ENCODE measurements at places on chromosomes 11 and 22.

- DNase-seq = no peak
Measured at GRCh38 chr11:77127235-77127911, 673 bp upstream of the MYO7A start.

GRCh38 chr11:125345421-125346178 is 150.5 kb downstream of the FEZ1 start:
- peak; percentile 69 for DNase-seq

- DNase-seq = peak; percentile 80
Measured at GRCh38 chr11:69122630-69123431, 32.9 kb upstream of the SMIM38 start.

- no peak for DNase-seq
Measured at GRCh38 chr11:116527180-116527991, 245.4 kb downstream of the BUD13 start.

DNA sequence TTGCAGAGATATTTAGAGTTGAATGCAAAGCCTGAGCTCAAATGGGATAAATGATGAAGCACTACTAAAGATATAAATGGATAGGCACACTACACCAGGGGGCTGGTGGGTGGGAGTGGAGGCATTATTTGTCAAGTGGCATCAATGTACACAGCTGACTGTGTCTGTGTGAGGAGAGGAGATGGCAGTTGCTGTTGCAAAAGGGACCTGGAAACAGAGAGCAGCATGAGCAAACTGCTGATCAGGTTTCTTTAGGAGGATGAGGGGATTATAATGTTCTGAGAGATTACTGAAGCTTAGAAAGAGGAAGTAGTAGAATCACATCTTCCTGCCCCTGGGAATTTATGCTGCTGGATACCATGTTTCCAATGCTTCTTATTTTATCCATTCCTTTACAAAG is 39.4 kb upstream of the LIN7C start:
- no peak for DNase-seq

- DNase-seq = no peak
Measured at GRCh38 chr22:33684087-33684486, 236.2 kb downstream of the LARGE1 start.

- DNase-seq = no peak
Measured at GRCh38 chr11:99537681-99538080, 516.9 kb downstream of the CNTN5 start.

DNA sequence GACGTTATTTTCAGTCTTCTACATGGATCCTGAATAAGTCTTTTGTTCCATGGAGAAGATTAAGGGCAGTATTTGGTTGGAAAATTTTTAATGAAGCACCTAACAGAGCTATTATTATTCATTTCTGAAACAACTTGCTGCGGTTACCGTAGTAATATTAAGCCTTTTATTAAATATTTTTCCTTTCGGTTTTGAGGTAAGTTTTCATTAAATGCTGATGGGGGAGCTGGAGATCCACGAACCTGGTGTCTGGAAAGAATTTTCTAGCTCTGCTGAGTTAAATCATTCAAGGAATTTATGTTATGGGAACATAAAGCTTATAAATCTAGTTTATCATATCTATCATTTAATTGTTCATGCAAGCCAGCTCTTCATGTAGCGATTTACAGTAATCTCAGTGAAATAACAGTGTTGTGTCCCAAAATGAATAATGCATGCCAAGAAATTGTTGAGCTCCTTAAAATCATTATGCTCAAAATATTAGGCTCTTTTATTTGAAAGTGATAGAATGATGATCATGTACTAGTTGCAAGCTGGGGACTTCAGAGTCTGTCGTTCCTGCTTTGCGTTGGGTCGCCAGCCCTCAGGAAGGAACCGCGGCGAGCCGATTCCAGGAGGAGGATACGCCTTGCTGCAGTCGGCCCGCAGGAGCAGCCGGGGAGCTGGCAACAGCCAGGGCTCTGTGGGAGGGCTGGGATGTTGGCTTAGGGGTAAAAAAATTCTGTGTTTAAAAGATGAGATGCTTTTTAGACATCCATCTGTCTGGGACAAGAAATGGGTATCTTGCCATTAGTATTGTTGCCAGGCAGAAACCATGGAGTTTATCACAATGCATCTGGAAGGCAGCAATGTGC is 83.1 kb downstream of the TBC1D22A start:
- peak; percentile 71 for DNase-seq

GRCh38 chr22:21829523-21829922 is 37.9 kb downstream of the MAPK1 start:
- DNase-seq = no peak

DNA sequence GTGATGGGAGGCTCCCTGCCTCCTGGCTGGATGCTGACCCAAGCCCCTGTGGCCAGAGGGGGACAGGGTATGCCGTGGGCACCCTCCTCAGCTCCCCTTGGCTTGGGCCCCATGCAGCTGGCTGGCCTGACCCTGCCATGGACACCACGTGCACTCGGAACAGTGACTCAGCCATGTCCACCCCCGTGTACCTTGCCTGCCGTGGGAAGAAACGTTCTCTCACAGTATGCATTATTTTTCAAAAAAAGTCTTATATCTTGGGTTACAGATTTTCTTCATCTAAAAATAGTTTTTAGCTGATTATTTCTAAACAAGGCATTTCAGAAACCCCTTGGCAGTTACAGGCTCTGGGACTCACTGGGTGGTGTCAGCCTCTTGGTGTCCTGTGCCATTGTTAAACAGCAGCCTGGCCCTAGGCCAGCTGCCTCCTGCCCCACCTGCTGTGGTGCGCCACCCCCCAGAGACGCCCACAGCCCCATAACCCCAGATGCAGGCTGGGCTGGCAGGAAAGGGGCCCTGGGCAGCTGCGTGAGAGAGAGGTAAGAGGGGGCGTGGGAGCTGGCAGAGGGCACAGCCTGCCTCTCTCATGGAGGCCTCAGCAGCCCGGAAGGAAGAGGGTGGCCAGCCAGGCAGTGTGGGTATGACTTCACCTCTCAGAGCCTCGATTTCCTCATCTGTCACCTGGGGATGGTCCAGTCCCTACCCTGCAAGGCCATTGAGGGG is 99.8 kb downstream of the MORC2 start:
- no peak for DNase-seq

DNA sequence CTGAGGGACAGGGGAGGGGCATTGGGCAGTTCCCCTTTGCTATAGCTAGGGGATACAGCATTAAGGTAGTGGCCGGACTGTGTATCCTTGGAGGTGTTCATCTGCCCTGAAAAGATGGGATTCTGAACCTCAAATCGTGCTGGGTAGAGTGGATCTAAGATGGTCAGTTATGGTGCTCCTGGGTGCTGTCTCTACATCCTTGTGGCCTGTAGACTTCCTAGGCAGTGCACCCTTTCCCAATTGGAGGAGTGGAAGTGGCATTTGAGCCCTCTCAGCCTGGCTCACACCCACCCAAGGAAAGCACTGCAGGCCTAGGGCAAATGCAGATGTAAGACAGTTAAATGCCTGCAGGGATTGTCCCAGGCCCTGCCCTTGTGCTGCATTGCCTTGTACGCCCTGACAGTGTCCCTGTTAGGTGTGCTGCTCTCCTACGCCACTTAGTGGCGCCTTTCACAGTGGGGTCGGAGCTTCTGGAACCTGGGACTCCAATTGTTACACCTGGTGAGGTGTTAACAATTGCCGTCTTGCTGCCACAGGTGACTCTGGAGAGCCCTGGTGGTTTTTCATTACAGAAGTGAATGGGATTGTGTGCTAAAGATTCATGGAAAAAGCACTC is 35.0 kb downstream of the PPFIBP2 start:
- no peak for DNase-seq

- no peak for DNase-seq
Measured at GRCh38 chr11:135008001-135008405, 596.0 kb upstream of the B3GAT1 start.

GRCh38 chr22:20408891-20409290 is 14.9 kb downstream of the ZNF74 start:
- DNase-seq = no peak

DNA sequence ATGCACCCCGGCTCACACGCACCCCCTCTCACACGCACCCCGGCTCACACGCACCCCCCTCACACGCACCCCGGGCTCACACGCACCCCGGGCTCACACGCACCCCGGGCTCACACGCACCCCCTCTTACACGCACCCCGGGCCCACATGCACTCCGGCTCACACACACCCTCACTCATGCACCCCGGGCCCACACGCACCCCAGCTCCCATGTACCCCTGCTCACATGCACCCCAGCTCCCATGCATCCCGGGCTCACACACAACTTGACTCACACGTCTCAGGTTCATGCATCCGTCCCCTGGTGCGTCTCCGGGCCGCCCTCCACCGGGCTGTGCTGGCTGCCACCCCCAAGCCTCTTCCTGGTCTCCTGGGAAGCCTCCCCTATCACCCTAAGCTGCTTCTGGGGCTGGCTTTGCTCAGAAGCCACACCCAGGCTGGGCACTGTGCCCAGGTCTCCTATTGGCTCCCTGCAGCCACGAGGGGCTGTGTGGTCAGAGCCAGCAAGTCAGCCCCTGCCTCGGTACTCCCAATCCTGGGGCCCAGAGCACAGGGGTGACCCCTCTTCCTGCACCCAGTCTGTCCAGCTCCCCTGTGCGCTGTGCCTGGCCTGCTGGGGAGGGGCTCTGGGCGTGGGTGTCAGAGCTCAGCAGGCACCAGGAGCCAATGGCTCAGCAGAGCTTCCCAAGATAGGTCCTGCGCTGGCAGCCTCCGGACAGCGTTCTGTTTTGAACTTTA is 16.9 kb downstream of the TSPAN4 start:
- DNase-seq = peak; percentile 82

- DNase-seq = no peak
Measured at GRCh38 chr11:32316232-32316631, 119.1 kb downstream of the WT1 start.

DNA sequence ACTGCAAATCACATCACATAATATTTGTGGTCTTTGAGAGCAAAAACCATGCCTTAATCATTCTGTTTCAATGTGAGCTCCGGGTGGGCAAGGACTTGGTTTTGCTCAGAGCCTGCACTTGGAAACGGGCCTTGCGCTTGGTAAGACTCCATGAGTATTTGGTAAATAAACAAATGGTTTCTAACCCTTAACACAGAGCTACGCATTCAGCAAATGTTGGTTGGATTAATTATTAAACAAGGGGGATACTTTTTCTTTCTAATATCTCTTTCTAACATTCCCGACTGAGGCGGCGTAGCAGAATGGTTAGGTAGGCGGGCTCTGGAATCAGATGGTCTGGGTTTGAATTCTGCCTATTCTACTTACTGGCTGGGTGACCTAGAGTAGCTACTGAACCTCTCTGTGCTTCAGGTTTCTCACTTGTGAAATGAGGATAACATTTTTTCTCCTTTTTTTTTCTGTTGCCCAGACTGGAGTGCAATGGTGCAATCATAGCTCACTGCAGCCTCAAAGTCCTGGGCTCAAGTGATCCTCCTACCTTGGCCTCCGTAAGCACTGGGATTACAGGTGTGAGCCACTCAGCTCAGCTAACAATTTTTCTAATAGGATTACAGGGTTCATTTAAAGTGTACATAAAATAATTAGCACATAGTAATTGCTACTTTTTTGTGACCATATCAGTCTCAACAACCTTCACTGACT is 3.4 kb upstream of the FAM83F start:
- DNase-seq = no peak

- peak; percentile 93 for DNase-seq
Measured at GRCh38 chr22:28075358-28075981, 156.4 kb upstream of the PITPNB start.

- DNase-seq = no peak
Measured at GRCh38 chr11:133156986-133157745, 375.1 kb downstream of the OPCML start.

DNA sequence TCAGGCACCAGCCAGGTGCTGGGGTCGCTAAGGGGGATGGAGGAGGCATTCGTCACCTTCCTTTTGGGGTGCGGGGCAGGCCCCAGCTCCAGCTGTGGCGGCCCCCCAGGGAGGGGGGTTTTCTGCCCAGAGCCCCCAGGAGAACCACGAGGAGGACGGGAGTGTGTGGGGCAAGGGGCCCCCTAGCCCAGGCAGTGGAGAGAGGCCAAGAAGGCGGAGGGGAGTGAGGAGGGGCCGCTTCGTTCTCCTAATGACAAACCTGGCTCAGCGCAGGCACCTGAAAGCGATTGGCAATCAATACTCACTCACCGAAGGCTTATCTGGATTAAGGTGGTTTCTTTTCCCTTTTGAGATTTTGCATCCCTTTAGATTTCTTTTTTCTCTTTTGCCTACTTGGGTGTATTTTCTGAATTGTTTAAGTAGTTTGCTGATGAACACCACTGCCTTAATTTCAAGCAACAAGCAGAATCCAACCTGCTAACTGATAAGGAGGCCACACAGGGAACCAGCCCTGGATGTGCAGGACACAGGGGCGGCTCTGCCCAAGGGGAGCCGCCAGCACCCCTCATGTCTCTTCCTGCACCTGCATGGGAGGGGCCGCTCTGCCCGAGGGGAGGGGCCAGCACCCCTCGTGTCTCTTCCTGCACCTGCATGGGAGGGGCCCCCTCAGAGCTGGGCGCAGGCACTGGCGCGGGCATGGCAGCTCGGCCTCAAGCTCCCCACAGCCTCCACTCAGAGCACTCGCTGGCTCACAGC is 122.3 kb downstream of the BRD1 start:
- no peak for DNase-seq

GRCh38 chr11:76512851-76513653 is 68.2 kb downstream of the EMSY start:
- DNase-seq = peak; percentile 43

DNA sequence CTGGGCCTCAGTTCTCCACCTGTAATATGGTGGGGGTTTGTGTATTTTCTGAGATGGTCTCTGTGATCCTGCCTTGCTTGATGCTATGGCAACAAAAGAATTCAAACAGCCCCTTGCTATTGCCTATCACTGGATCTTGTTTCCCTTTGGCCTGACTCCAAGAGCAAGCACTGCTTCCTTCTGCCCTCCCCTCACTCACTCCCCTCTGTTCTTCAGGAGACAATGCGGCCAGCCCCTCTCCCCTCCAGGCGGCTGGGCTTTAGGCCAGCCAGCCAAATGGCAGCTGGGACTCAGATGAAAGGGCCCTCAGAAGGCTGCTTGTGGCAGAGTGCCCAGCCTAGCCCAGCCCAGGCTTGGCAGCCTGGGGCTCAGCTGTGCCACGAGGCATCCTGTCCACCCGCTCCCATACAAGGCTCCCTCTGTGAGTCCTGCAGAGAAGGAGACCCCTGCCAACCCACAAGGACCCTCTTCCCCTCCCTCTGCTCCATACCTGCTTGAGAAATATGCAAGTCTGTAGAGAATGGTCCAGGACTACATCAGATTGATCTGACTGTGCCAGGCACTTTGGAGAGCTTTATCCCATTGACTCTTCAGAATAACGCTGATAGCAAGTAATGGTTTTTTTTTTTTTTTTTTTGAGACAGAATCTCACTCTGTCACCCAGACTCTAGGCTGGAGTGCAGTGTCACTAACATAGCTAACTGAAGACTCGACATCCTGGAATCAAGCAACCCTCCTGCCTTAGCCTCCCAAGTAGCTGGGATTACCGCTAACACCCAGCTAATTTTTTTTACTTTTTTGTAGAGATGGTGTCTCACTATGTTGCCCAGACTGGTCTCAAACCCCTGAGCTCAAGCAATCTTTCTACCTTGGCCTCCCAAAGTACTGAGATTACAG is 7.6 kb upstream of the KCTD14 start:
- DNase-seq = peak; percentile 50

- peak; percentile 47 for DNase-seq
Measured at GRCh38 chr11:15223318-15223717, 108.6 kb downstream of the INSC start.

- DNase-seq = peak; percentile 83
Measured at GRCh38 chr11:104907521-104908185, 9.4 kb upstream of the CASP12 start.

- DNase-seq = no peak
Measured at GRCh38 chr22:30169002-30169401, 77.6 kb downstream of the LIF start.

GRCh38 chr11:64536396-64536941 is 54.6 kb upstream of the SLC22A12 start:
- DNase-seq = peak; percentile 25
